Activated CD4-positive, CD25-positive, alpha-beta regulatory T cell treated with anti-CD3 and anti-CD28 coated beads, Interleukin-2, amount 50 U/mL, for 16 hours (primary cell): ENCODE measurements at places on chromosomes 1 and 21.

DNA sequence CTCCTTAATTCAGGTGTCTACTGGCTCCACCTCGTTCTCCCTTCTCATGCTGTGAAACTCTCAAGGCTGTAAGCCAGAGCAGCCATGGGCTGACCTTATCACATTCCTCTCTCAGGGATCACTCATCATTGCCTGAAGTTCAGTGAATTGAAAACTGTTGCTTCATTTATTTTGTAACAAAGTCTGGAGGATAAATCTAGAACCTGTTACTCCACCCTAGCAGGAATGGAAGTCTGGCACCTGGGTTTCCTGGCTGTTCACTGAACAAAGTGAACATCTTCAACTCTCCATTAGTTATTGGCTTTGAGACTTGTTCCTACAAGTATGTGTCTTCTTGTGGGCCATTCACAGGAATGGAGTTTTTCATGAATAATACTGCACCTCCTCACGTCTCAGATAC is 584.1 kb downstream of the PTPRU start:
- DNase-seq: no peak

DNA sequence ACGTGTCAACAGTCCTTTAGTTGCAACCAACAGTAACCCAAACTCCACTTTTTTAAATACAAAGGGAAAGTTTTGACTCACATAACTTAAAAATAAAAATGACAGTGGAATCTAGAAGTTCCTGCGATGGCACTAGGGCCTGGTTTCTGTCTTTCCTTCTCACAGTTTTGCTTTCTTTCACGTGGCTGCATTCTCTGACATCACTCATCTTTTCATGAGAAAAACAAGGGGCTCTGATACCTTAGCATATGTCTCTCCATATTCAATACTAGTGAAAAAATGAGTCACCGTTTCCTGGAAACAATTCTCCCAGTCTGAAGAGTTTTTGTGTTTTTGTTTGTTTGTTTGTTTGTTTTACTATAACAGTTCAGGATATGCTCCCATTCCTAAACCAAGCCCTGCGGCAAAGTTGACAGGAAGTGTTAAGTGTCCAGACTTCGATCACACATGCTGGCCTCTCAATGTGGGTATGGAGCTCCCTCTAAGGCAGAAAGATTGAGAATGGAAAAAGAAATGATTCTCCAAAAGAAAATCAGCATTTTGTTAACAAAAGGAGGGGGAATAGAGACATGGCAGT is 483.3 kb downstream of the TTLL7 start:
- no peak for DNase-seq

GRCh38 chr1:222923506-222923905 is 108.7 kb downstream of the DISP1 start:
- no peak for DNase-seq

DNA sequence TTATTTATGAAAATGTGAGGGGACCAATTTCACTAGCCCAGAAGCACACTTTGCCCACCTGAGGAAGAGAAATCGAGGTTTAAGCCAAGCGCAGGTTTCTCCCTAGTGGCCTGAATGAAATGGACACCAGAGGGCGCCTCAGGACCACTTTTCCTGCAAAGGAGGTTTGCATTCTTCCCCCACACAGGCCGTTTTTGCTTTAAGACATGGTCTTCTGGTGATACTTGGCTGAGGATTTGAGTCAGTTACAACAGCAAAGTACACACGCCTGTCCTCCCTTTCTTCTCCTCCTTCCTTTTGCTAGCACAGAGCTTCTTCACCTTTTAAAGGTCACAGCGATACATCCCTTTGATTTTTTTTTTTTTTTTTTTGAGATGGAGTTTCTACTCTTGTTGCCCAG is 5.4 kb downstream of the PLA2G2E start:
- peak; percentile 63 for DNase-seq

DNA sequence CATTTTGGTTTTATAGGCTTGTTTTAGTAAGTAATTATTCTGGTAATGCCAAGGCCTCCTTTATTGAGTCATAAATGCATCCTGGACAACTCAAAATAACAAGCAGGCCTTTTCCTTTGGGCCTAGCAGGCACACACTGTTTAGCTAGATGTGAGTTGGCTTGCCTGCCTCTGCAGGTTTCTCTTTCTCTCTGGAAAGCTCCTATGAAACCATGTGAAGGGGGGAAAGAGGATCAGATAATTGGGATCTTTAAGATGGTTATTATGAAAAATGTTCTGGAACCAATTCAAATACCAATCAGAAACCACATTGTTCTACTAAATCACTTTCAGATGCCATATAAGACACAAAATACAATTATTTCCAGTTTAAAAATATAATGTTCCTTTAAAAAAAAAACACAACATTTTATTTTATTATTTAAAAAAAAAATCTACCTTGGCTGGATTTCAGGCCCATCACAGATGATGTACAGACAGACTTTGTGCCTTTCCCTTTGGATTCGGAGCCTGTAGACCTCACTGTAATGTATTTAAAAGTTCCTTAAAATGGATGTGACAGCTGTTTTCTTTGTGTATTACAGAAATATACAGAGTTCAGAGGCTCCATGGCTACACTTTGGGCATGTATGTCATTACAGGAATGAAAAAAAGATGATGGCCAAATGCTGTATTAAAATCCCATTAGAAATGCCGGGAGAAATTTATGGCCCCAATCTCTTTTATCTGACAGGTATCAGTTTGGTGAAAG is 80.2 kb downstream of the NTMT2 start:
- no peak for DNase-seq

DNA sequence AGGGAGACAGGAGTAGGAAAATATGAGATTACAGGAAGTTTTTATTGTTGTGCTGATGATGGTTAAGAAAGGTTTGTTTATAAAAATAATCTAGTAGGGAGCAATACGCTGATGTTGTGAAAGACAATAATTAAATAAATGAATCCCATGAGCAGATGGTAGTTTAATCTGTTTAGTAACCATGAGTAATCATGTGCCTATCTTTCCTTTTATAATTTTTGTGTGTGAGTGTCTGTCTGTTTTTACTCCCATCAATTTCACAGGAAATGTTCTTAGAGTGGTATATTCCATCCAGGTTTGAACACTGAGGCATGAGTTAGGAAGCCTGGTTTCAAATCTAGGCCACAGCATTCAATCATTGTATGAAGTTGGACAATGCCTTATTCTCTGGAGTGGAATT is 180.5 kb downstream of the OLFM3 start:
- no peak for DNase-seq
